Epithelial cell of esophagus (primary cell): ENCODE measurements at places on chromosomes 7 and 10.

DNA sequence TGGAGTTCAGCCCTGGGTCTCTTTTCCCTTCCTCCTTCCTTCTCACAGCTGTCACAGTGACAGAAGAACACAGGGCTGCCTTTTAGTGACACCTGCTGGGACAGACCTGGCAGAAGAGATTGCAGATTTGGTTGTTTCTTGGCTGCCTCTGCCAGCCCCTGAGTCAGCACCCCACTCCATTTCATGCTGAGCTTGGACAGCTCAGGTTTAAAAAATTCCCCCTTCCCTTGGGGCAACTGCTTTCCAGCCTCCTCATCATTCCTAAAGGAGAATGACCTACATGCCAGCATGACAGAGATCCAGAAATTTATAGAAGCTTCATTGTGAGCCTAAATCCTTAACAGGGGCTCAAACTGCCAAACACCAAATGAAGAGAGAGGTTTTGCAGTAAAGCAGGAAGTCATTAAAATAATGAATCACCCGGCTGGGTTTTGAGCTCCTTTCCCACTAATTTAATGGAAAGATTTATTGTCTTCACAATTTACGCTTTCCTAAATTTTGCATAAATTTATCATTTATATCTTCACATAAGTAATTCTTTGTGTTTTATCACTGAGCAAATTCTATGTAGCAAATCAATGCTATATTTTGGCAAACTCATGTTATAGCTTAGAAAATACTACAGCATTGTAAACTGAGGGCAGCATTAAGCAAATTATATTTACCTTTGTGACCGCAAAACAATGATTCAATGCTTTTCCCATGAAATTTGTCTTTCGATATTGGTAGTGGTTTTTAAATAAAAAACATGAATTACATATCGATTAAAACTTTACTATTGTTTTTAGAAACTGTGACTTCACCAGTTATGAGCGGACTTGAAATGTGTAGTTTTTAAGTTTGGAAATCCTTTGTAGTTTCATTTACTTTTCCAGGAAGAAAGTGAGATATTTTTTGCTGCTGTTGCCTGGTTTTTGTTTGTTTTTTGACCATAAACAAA lies 399.5 kb upstream of the ANKRD30A start:
- peak; percentile 94 for DNase-seq

- no peak for DNase-seq
Observed at GRCh38 chr10:116324227-116324950, at the start of gene CCDC172. CCDC172 (plus strand) TSS chr10:116324448; CDS start chr10:116325012, 564 bp downstream.

- no peak for DNase-seq
Observed at GRCh38 chr7:151684408-151685175, 164.9 kb upstream of the RHEB start.

DNA sequence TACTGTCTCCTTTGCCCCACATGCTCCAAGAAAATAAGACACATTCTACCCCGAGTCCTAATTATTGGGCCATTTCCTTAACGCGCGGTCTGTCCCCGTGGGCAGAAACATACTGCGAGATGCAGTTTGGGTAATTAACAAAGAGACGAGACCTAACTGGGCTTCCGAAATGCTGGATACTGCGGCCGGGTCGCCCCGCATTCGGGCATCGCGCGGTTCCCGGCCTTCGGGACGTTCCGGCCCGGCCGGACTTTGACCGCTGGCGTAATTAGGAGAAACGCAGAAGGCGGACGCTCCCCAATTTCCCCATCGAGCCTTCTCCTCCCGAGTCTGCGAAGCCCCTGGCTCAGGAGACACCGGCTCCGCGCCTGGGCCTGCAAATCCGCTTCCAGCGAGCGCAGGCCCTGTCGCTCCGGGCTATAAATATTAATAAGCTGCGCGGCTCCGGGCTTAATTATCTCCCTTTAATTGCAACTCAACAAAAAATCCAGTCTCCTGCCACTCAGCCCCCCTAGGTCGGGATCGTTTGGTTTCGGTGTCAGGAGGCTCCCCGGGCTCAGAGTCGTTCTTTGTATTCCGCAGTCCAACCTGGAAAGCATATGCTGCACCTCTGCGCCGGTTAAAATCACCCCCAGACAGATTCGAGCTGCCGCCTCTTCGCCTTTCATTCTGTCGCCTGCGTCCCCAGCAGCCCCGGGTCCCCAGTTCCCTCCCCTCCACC lies 131.5 kb downstream of the SPAG6 start:
- DNase-seq: no peak

- DNase-seq: no peak
Observed at GRCh38 chr10:29104661-29105399, 184.0 kb upstream of the LYZL1 start.

DNA sequence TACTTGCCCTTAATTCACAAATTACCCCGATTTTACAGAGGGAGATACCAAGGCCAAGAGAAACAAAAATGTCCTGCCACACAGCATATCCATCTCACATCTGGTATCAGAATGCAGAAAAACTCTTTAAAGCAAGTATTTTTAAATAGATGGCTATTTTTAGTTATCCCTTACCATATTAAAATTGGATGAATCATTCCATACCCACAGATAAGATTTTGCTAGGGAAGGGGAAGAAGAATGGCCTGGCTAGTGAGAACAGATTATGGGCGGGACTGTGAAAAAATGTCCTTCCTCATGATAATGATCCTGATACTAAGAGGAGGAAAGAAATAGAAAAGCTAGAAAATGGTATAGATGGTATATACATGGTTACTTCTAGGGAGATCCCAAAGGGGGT lies 80.6 kb upstream of the GATAD1 start:
- DNase-seq: no peak

GRCh38 chr10:106508950-106509349 lies 655.6 kb downstream of the SORCS1 start:
- DNase-seq: peak; percentile 47

DNA sequence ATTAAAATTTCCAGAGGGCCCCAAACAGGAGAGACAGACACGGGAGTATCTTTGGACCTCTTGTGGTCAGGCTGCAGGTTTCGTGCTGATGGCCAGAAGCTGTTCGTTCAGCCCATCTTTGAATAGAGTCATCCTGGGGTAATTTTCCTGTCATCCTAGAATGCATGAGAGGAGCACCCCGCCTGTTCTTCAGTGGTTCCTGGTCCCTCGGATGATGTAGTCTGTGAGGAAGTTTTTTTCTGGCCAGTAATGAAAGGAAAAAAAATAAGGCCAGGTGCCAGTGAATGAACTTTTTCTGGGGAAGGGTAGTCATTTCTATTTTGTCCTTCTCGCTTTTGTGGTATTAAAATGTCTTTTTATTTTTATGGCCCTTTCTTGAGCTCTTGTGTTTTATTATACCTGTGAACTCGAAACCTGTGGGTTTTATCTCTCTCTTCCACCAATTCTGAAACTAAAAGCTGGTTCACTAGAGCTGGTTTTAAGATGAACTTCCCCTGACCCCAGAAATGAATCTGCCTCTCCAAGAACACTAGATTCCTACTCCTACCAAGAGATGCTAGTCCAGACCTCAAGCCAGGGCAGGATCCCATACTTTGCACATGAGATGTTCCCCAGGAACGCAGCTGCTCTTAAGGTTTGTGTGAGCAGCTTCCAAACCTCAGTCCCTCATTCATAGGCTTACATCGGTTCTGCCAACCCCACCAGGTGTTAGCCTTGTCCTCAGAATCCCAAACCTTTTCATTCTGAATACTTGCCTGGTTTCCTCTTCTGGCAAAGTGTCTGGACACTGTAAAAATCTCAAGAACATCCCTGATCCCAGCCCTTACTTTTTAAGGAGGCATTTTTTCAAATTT lies 15.4 kb upstream of the MEST start:
- no peak for DNase-seq

DNA sequence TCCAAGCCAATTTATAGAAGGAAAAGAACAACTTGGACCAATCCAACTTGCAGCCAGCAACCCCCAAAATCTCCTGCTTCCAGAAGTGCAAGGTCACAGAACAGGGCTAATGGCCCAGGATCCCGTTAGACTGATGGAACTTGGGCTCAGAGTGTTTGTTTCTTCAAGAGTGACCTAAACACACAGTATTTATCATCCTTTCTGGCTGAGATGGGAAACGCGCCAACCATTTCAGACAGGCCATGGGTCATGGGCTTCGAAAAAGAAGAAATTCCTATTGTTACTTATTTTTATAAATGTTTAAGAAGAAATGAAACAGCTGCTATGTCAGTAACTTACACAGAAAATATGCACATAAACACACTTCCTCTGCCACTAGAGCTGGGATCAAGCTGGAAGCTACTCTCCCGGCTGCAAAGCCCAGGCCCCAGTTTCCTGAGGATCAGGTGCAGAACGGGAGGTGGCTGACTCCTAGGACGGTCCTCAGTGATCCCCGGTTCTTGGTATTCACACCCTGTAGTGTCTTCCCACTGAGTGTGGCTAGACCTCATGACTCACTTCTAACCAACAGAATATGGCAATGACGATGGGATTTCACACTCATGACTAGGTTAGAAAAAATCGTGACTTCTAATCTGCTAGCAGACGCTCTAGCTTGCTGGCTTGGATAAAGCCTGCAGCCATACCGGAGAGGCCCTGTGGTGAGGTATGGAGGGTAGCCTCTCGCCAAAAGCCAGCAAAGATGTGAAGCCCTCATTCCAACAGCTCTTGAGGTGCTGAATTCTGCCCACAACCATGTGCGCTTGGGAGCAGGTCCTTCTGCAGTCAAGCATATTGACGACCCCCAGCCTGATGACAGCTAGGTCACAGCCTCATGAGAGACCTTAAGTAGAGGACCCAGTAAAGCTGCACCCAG lies 60.2 kb downstream of the CHST15 start:
- DNase-seq: peak; percentile 52

DNA sequence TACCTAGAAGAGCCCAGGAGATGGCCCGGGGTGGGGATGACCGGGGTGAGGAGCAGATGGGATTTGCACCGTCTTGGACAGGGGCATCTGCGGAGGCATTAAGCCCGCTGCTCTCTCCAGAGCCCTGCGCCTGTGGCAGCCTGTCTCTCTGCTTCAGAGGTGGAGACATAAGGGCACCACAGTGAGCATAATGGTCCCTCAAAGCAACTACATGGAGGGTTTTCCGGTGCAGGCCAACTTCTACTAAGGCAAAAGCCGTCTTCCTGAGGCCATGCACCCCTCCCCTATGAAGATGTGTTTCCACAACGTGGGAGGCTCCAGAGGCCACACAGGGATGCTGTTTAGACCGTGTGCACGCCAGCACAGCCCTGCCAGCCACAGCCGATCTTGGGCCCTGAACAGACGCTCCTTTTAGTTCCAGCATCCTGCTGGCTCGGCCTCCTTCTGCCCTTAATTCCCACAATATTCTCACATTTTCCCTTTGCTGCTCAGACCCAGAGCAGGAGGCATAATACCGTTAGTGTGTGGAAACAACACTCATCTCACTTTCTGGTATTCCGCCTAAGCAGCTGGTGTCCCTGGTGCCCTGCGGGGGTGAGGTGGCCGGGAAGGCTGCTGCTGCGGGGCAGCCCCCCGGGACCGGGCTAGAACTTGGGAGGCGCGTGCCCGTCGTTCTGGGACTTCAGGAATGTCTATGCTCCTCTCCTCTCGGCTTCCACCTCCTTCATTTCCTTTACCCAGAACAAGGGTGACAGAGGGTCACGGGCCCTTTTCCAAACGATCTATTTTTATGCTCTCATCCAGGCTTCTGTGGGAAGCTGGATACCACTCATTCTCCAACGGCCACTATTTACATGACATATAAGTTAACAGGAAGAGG lies 266.9 kb downstream of the TNS3 start:
- no peak for DNase-seq

DNA sequence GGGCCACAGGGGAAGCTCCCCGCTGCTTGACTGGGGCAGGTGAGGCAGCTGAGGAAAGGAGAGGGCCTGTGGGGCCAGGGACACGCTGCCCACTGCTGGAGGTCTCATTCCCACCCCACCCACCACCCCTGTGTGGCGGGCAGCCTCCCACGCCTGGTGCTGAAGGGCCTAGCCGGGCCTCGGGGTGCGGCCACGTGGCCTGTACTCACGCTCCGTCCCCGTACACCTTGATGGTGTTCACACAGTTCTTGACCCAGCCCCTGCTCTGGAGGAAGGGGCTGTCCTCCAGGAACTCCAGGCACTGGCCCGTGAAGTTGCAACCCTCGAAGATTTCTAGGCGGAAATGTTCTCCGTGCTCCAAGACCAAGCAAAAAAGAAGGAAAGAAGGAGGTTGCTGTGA lies 4.0 kb downstream of the CRYGN start:
- DNase-seq: no peak

DNA sequence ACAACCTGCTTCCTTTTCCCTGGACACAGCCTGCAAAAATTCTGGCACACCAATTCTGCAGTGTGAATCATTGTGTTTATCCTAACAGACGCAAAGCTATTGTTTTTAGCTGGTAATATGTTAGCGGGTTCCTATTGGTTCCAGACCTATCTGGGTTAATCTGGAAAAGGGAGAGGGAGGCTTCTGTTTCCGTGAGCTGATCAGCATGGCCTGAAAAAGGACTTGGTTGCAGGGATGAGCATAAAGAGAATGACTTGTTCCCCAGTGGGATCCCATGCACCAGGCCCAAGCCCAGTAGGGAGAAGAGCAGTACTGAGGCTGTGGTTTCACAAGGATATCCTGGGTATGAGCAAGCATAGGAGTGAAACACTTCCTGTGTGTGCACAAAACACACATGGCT lies 78.4 kb downstream of the PDE1C start:
- DNase-seq: no peak
